ENCODE measurements at places on chromosomes 1 and 21.
A peak's percentile ranks its signal among the peaks of the same experiment; 100 is the strongest.

DNA sequence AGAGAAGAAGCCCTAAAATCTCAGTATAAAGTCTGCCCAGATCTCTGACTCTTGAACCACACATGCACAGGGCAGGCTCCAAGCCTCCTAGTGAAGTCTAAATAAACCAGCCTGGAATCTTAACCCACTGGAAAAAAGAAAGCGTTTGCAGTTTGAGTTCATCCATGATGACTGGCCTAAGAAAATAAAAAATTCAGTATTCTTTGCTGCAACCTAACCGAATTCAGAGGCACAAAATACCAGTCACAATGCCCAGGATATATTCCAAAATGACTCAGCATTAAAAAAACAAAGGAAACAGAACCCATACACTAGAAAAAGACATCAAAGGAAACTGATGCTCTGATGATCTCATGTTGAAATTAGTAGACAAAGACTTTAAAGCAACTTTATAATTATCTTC is 269.2 kb downstream of the SDCCAG8 start:
- peaks cover 9% of the 10 kb centered on the region for H3K4me1 ChIP-seq
- H3K36me3 ChIP-seq: peaks cover 5% of the 10 kb centered on the region
- no peak overlapping the region for H3K4me3 ChIP-seq
- no peaks in the 10 kb centered on the region for H3K27me3 ChIP-seq
- peak overlapping the region; percentile 34 for H3K27ac ChIP-seq
- no peak for DNase-seq

GRCh38 chr1:187696073-187696472 is 867.3 kb downstream of the PLA2G4A start:
- no peak for DNase-seq
- no peaks in the 10 kb centered on the region for H3K27me3 ChIP-seq
- H3K27ac ChIP-seq: no peak overlapping the region
- H3K4me3 ChIP-seq: no peak overlapping the region

DNA sequence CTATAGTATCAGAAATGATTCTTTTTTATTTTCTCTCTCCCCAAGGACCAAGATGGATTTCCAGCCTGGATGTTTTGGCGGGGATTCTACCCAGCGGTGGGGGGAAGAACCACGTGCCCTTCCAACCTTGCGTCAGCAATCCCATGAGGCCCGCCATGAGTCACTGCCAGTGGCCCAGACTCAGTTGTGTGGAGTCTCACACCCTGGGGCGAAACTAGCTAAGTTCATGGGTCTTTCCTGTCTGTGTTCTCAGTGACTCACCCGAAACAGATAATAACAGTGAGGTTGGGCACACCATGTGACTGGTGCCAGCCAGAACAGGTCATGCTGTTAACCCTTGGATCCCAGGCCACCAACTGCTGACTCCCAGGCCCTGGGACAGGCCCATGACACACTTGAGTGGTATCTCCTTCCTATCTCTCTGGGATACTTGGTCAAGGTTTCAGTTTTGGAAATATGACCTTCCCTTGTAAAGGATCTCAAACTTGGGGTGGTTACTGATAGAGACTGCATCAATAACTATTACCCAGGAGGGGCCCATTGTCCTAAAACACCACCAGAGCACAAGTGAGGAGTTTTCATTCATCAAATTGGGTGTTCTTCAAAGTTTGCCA is 98.0 kb upstream of the DUSP10 start:
- peaks cover 5% of the 10 kb centered on the region for H3K4me1 ChIP-seq
- H3K36me3 ChIP-seq: no peaks in the 10 kb centered on the region
- H3K27ac ChIP-seq: peak overlapping the region; percentile 37

DNA sequence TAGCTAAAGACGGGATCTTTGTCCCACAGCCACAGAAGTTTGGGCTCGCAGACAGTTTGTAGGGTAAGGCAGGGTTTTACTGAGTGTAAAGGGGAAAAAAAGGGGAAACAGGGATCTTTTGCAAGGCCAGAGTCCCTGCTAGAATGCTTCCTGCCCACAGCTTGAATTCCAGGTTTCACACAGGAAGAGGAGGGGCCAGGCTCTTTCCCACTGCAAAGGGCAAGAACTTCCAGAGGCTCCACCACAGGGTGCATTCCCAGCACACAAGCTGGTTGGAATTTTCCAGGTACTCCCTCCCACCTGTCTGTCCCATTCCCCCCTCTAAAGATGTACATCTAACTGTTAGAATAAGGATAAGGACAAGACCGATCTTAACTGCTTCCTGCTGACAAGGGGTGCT is 1126.9 kb downstream of the KCNT2 start:
- no peaks in the 10 kb centered on the region for H3K27me3 ChIP-seq
- no peak for DNase-seq
- H3K4me1 ChIP-seq: no peaks in the 10 kb centered on the region

- no peaks in the 10 kb centered on the region for H3K36me3 ChIP-seq
- no peaks in the 10 kb centered on the region for H3K27me3 ChIP-seq
Observed at GRCh38 chr1:160578525-160579191, 638 bp downstream of the CD84 start.

Data from tibial artery (tissue), 4 donors.